Activated naive CD4-positive, alpha-beta T cell treated with Interleukin-2 at 50 U/mL for 16 hours (primary cell): ENCODE measurements at places on chromosomes 13 and 19.

GRCh38 chr13:31310786-31311185 is 111.0 kb downstream of the B3GLCT start:
- DNase-seq: no peak

DNA sequence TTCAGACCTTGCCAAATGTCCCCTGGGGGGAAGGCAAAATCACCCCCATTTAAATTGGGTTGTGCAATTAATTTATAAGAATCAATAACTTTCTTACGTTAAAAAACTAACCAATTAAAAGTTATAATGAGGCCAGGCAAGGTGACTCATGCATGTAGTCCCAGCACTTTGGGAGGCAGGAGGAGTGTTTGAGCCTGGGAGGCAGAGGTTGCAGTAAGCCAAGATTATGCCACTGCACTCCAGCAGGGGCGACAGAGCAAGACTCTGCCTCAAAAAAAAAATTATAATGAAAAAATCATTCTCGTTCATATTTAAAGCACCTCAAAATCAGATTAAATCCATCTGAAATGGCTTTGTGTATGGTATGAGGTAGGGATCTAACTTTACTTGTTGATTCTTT is 18.4 kb upstream of the SIGLEC14 start:
- DNase-seq: no peak

GRCh38 chr19:42010245-42011126 is 16.5 kb upstream of the ATP1A3 start:
- no peak for DNase-seq

- no peak for DNase-seq
These were observed 10.0 kb upstream of the CPAMD8 start for GRCh38 chr19:17036640-17037039.

DNA sequence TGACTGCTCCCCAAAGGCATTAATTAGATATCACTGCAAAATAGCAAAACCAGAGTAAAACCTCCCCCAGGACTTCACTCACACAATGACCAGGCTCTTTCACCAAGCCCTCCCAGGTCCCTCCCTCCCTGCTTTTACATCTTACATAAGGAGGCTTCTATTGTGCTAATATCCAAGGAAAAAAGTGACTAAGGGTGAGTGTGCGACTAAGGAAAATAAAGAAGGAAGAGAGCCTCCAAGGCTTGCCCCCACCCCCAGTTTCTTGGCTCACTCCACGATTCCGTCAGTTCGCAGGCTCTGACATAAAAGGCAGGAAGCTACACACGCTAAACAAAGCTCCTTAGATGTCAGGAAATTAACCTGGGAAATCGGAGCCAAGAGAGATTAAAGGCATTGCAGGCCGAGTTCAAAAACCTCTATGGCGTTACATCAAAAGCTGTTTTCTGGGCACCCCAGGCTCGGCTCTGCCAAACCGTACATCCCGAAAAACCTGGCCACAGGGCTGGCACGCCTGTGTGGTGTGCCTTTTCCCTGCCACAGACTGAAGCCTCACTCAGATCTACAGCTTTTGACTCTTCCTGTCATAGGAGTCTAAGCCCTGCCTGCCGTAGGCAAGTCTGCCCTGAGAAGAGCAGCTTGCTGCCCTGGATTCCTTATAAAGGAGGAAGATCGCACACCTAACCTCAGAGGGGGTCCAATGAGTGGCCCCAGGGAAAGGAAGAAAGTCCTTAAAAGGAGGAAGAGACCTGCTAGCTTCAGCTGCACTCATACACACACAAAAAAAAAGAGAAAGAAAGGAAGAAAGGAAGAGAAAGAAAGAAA is 67.0 kb upstream of the SERP2 start:
- no peak for DNase-seq
